ENCODE measurements at places on chromosomes 16 and 17.
A peak's percentile ranks its signal among the peaks of the same experiment; 100 is the strongest.

DNA sequence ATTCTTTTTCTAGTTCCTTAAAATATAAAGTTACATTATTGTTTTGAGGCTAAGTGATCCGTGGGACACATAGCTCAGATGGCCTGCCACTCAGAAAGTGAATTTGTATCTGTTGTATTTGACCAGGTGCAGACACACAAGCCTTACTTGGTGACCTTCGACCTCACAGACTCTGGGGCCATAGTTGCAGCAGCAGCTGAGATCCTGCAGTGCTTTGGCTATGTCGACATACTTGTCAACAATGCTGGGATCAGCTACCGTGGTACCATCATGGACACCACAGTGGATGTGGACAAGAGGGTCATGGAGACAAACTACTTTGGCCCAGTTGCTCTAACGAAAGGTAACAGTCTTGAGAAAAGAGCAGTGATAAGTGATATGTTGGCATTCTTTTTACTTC, 30.5 kb downstream of the TMEM11 start:
- DNase-seq, result no peak
- no peak overlapping the region for H3K4me3 ChIP-seq
- H3K27ac ChIP-seq, result no peak overlapping the region

DNA sequence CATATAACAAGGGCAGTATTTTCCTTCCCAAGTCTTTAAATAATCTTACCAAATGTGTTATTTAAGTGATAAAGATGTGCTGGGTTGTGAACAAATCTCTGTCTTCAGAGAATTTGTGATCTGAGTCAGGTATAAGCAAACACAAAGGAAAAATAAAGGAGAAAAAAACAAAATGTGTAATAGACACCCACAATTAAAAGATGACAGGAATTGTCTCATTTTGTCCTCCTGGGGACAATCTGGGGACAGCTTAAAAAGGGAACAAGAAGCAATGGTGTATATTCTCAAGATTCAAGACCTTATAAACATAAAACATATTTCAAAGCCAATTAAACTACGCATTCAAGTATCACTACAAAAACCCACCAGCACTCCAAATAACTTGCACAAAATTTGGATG, 107.2 kb downstream of the TRIM37 start:
- no peak overlapping the region for H3K27ac ChIP-seq
- DNase-seq, result no peak
- no peaks in the 10 kb centered on the region for H3K4me1 ChIP-seq
- H3K36me3 ChIP-seq, result peaks cover 76% of the 10 kb centered on the region

GRCh38 chr17:72433797-72434196, 313.0 kb downstream of the SOX9 start:
- H3K27me3 ChIP-seq, result no peaks in the 10 kb centered on the region
- H3K4me1 ChIP-seq, result no peaks in the 10 kb centered on the region
- no peak for DNase-seq

GRCh38 chr16:71338632-71339031, 19.9 kb upstream of the CALB2 start:
- H3K27ac ChIP-seq, result no peak overlapping the region
- H3K4me1 ChIP-seq, result no peaks in the 10 kb centered on the region
- H3K36me3 ChIP-seq, result no peaks in the 10 kb centered on the region
- H3K4me3 ChIP-seq, result no peak overlapping the region
- no peak for DNase-seq

DNA sequence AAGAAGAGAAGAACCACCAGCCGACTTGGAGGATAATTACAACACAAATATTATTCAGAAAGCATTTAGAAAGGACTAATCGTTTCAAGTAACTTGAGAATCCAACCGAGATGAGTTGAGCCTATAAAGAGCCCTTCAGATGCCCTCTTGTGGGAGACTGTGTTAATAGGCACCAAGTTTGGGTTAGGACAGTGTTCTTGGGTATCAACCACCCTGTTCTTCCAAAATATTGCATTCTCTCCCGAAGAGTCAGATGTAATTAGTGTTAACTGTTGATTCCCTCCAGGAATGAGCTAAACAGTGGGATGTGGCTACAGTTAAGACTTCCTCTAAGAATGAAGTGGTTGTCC, 87.8 kb upstream of the NOL11 start:
- H3K27me3 ChIP-seq, result no peaks in the 10 kb centered on the region
- H3K36me3 ChIP-seq, result 0 out of 2 replicates have a peak, but pooled peaks cover 4% of the 10 kb centered on the region
- no peaks in the 10 kb centered on the region for H3K4me1 ChIP-seq
- DNase-seq, result no peak

- H3K4me3 ChIP-seq, result no peak overlapping the region
- peak; percentile 87 for DNase-seq
- peak overlapping the region; percentile 94 for H3K27ac ChIP-seq
- H3K27me3 ChIP-seq, result no peaks in the 10 kb centered on the region
- no peaks in the 10 kb centered on the region for H3K36me3 ChIP-seq
Measured at GRCh38 chr17:16975744-16976625, 4.1 kb upstream of the TNFRSF13B start.

DNA sequence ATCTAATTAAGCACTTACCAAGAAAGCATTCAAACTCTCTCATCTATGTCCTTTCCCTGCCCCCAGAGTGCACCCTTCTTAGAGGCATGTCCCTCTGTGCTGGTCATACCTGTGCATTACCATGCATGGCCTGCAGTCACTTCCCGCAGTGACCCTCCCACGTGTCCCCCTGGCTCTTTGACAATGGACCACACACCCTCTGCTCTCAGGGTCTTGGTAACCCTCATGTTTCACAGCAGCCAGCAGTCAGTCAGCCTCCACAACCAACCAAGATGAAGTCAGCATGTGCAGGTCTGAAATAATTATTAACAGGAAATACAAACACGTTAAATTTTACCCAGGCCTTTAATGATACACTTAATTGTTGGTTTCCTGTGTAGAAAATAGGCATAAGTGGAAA, 10.1 kb downstream of the KRT33A start:
- no peaks in the 10 kb centered on the region for H3K36me3 ChIP-seq
- no peak for DNase-seq
- no peak overlapping the region for H3K27ac ChIP-seq

DNA sequence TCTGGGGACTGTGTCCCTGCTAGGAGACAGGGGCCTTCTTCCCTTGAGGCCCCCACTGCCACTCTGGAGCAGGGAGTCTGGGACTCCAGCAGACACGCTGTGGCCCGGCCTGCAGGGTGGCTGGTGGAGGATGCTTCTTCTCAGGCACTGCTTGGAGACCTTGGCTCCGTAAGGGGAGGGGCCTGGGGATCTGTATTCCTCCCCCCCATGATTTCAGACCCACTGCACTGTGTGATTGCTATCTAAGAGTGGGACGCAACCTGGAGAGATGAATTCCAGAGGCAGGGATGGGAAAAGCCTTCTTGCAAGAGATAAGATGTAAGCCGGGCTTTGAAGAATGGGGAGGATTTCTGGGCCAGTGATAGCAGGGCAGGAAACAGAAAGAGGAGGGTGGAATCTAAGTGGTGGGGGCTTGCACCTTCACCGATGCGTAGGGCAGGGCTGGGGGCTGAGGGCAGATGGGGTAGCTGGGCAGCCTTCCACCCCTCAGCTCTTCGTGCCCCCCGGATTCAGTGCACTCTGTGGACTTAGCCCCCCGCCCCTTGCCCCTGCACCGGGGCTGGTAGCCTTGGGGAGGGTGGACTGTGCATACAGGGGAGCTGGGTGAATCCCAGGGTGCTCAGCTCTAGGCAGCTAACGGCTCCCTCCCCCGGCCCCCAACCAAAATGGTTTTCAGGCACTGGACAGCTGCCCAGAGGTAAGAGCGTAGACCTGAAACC, 5.2 kb upstream of the GSE1 start:
- no peak overlapping the region for H3K4me3 ChIP-seq
- no peak for DNase-seq

DNA sequence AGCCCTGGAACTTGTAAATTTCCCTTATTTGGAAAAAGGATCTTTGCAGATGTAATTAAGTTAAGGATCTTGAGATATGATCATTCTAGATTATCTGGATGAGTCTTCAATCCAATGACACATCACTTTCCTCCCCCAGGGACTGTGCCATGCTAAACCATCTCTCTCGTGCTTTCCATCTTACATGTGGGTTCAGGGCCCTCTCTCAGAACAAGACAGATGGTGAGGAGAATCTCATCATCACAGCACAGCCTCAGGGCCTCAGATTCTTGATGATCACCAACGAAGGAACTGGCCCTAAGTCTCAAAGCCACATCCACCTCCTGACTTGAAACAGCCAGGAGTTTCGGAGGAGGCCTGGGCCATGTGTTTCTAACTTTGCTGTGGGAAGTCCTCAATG, 78.7 kb downstream of the LITAF start:
- no peaks in the 10 kb centered on the region for H3K4me1 ChIP-seq
- no peaks in the 10 kb centered on the region for H3K27me3 ChIP-seq
- H3K4me3 ChIP-seq, result no peak overlapping the region
- DNase-seq, result no peak
- H3K27ac ChIP-seq, result no peak overlapping the region

DNA sequence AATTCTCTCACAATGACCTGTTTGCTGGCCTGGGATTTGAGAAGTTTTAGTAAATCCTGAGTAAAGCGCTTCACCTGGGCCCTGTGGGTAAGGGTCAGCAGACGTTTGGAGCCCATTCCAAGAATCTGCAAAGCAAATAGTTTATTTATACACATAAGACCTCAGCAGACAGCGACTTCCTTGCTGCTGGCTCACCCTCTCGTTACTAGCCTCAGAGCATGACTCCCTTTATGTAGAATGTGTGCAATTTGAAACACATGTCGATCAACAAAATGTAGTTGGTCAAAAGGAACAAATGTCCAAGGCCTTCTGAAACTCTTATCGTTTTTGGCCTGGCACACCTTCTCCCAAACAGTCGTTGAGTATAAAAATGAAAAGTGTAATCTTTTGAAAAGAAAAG, 31.3 kb downstream of the MARF1 start:
- H3K27ac ChIP-seq, result no peak overlapping the region
- no peak overlapping the region for H3K4me3 ChIP-seq
- H3K27me3 ChIP-seq, result no peaks in the 10 kb centered on the region
- no peaks in the 10 kb centered on the region for H3K4me1 ChIP-seq

- H3K27ac ChIP-seq, result no peak overlapping the region
- peak; percentile 14 for DNase-seq
- no peak overlapping the region for H3K4me3 ChIP-seq
- H3K36me3 ChIP-seq, result peaks cover 46% of the 10 kb centered on the region
- no peaks in the 10 kb centered on the region for H3K27me3 ChIP-seq
- no peaks in the 10 kb centered on the region for H3K4me1 ChIP-seq
Measured at GRCh38 chr16:56343661-56344517, 81.5 kb downstream of the AMFR start.

DNA sequence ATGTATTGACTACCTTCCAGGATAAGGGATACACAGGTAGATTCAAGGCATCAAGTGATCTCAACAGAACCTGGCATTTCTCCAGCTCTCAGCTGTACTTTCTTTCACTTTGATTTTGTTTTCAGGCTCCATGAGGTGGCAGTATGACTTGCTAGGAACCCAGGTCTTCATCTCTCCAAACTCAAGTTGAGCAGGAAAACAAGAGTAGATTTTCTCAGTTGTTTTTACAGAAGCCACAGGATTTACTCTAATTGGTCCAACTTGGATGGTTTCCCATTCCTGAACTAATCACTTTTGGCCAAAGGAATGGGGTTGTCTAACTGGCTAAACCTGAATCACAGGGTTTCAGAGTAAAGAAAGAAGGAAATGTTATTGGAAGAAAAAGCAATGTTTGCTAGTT, 146.6 kb downstream of the TRIM37 start:
- H3K4me1 ChIP-seq, result no peaks in the 10 kb centered on the region
- no peak overlapping the region for H3K27ac ChIP-seq
- H3K36me3 ChIP-seq, result no peaks in the 10 kb centered on the region

DNA sequence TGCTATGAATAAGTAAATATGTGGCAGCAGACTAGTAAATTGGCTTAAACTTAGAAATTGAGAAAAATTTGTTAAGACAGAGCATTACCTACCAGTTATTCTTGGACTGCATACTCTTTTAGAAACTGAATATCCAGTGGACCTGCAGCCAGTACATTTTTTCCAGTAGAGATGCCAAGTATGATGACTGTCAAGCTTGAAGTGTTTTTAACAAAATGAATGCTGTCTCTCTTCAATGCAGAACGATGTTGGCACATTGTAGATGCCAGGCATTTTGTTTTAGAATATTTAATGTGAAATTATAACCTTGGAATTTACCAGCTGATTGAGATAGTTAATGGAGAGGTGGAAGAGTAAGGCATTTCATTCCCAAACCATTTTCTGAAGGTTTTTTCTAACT, 52.5 kb downstream of the NFAT5 start:
- H3K27me3 ChIP-seq, result no peaks in the 10 kb centered on the region
- H3K27ac ChIP-seq, result no peak overlapping the region
- no peaks in the 10 kb centered on the region for H3K4me1 ChIP-seq
- no peaks in the 10 kb centered on the region for H3K36me3 ChIP-seq
- no peak overlapping the region for H3K4me3 ChIP-seq

DNA sequence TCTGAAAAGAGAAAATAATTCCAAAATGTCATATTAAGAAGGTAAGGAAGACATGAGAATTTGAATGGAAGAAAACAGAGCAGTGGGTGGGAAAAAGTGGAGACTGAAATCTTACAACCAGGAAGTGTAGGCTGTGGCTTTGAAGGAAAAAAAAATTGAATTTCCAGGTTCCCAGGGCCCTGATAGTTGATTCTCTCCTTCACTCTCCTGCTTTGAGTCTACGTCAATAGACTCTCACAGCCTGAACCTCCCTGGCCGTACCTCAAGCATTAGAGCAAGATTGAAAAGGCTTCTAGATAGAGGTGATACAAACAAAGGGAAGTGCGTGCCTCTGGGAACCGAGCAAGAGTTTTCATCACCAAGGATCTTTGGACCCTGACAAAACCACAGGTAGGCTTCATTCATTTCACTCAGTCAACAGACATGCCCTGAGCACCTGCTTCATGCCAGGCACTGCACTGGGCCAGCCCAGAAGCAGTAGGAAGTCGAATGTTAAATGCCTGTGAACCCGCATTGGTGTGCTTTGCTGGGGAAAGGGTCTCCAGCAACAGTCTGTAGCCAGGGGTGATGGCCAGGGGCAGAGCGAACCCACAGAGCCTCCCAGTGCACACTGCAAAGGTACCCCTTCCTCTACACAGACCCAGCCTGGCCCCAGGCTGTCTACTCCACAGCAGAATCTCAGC, 163.9 kb downstream of the SLC39A11 start:
- no peak overlapping the region for H3K4me3 ChIP-seq
- no peak for DNase-seq
- no peaks in the 10 kb centered on the region for H3K4me1 ChIP-seq
- no peak overlapping the region for H3K27ac ChIP-seq

DNA sequence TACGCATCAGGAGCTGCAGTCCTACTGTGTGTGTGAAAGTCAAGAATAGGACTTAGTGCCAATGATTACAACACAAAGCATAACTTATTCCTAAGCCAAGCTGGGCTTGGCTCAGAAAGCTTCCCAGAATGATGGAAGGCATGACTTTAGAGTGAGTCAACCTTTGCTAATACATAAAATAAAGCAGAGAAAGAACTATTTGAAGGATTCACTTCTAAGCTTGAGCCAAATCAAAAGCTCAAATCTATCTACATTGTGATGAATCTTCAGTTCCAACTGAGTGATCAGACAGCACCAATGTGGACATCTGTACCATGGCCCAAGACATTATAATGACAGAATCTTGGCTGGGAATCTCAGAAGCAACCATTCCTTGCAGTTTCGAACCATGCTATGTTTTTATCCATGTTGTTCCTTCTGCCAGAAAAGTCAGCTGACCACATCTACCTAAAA, 41.4 kb downstream of the SMG6 start:
- H3K27ac ChIP-seq, result peak overlapping the region; percentile 5
- H3K4me1 ChIP-seq, result peaks cover 45% of the 10 kb centered on the region
- no peak for DNase-seq
- H3K27me3 ChIP-seq, result no peaks in the 10 kb centered on the region
- H3K36me3 ChIP-seq, result peaks cover 41% of the 10 kb centered on the region
